ENCODE measurements at places on chromosomes 11 and 22.

DNA sequence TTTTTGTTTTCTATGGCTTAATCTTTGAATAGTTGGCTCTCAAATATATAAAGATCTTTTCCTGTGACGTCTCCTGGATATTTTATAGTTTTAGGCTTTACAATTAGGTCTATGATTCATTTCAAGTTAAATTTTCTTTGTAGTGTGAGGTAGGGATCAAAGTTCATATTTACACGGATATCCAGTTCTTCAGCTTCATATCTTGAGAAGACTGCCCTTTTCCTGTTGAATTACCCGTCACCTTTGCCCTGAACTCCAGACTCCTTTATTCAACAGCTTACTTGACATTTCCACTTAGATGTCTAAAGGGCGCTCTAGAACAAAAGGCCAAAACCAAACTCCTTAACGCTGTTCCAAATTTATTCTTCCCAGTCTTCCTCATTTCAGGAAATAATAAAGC, 51.7 kb downstream of the TTC17 start:
- DNase-seq = no peak

- peak; percentile 12 for DNase-seq
Observed at GRCh38 chr11:101444164-101444563, 139.6 kb downstream of the TRPC6 start.

- no peak for DNase-seq
Observed at GRCh38 chr11:62013537-62014476, 46.4 kb upstream of the FTH1 start.

DNA sequence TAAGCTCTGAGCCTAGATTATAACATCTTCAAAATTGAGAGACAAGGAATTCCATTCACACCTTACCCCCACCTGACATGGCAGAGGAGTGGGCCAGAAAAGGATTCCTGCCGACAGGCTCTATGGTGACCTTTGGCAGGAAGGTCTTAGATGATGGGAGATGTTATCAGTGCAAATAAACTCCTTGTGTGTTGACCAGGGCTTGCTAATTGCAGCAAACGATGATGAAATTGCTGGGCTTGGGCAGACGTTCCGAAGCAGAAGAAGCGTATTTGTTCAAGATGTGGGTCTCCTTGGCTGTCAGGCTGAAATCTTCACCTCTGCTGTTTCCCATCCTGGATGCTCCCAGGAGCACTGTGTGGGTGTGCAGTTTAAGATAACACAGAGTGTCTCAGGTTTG, 183.7 kb upstream of the CADM1 start:
- no peak for DNase-seq

DNA sequence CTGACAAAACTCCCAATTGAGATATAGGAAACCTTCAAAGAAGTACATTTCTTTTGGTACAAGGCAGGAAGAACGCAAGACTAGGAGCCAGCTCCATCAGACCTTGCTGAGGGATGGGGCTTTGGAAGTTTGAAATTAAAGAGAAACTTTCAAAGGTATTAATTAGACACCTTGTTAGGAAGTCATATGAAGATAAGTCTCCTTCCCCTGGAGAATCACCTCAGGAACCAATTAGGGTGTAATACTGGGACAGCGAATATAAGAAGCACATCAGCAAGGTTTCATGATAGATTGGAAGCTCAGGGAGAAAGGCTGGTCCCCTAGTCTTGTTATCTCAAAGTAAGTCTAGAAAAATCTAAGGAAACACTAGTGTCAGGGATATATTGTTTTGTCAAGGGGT, at the start of gene OR9Q2:
TSS of gene OR9Q2 (plus strand) at position 301 of the 400 bp plus-strand sequence. CDS start 1,421 bp downstream, outside the sequence.
- DNase-seq = no peak

GRCh38 chr11:76561245-76561644, 109.3 kb downstream of the LRRC32 start:
- no peak for DNase-seq

GRCh38 chr11:111419181-111419580, 40.1 kb upstream of the POU2AF1 start:
- DNase-seq = no peak

DNA sequence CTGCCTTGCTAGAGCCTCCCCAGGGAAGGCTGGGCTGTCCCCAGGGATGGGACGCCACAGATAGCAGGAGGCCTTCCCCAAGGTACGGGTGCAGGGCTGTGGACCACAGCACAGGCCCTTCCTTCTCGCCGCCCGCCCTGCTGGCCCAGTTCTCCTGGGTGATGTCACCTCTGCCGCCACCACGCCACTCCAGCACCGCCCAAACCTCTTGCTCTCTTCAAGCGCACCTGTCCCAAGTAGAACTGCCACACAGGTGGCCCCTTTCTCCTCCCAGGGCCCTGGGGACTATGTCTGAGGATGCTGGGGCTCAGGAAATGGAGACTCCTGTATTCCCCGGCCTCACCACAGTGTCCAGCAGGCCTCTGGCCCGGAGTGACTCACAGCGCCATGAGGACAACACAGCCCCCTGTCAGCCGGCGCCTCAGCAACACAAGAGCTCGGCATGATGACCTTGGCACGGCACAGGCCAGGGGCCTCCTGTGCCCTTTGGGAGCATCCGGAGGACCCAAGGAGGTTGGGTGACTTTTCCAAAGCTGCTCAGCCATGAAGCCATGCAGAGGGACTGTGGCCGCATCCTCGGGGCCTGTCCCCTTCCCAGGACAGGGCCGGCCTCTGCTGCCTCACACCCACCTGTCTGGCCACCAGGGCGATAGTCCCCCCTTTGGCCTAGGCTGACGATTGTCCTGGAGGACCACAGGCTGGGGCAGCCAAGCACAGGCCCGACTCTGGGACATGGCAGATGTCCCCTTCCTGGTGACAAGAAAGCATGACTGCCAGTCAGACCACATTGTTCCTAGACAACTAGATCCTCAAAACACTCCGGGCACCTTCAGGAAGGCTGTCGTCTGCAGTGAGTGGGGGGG, 1023.5 kb downstream of the BRD1 start:
- DNase-seq = no peak

- DNase-seq = peak; percentile 77
Observed at GRCh38 chr11:86688398-86689179, 16.2 kb upstream of the ME3 start.

GRCh38 chr11:64751136-64751535, 7.2 kb upstream of the RASGRP2 start:
- no peak for DNase-seq

- DNase-seq = no peak
Observed at GRCh38 chr11:18312012-18312411, 9.9 kb downstream of the HPS5 start.

DNA sequence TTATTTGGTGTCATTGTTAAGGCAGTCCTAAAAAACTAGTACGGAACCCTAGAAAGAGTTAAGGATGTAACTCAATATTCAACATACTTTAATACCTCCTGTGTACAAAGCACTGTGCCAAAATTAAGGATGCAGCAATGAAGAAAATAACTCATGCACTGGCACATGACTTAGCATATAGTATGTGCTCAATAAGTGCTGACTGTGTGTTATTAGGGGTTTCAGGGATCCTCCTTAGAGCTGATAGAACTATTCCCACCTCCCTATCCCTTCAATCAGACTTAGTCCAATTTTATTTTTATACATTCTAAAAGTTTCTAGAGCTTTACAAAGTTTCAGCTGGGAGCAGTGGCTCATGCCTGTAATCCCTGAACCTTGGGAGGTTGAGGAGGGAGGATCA, 6.1 kb upstream of the FEZ1 start:
- no peak for DNase-seq

GRCh38 chr22:44814266-44815098, 62.1 kb downstream of the ARHGAP8 start:
- DNase-seq = no peak

DNA sequence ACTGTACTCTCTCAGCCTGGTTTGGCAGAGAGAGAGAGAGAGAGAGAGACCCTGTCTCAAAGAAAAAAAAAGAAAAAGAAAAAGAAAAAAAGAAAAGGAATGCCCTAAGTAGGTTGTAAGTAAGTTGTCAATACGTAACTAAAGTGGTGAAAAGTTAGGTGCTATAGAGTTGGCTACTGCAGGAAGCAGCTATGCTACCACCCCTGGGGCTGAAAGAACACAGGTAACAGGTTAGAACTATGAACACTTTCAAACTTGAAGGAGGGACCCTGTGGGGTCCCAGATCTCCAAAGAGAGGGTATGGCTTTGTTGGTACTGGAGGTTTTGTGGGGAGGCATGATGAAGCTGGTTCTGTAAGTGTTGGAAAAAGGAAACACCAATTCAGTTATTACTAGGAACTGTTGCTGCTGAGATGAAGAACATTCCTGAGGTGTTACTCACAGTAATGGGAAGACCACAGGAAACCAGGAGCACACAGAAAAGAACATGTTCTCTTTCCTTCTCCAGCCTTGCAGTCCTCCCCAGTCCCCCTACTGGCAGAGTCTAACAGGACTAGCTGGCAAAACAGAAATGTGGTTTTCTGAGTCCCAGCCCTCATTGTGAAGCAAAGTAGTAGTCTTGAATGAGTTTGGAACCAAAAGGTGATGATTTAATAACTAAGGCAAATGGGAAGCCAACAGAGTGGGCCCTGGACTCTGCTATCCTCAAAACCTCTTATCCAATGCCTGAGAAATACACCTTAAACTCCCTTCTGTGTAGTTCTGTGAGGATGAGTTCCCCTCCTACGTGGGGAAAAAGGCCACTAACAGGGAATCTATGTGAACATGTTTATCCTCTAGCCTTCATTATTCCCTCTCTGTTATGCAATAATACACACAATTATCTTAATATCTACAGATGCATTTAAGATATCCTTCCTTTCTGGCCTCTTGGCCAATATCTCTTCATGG, 427.0 kb upstream of the DDI1 start:
- DNase-seq = no peak

DNA sequence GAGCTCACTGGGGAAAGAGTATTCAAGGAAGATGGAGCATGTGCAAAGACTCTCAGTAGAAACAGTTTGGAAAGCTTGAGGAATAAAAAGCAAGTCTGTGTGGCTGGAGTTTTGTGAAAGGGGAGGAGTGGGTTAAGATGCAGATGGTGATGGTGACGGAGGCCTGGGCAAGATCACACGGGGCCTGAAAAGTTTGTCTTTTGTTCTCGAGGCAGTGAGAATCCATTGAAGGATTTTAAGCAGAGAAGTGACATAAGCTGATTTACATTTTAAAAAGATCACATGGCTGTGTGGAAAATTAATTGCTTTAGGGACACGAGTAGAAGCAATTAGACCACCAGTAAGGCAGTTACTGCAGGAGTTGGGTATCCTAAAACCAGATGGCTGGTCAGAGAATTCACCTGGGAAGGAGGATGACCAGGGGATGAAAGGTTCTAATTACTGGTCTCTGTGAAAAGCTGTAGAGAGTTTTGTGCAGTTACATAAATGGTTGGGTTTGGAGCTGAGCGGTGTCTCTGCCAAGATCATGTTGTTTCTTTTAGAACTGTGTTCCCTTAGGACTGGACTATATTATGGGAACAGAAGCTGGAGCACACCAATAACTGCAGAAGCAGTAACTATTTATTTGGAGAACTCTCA, 7.1 kb downstream of the RRP8 start:
- no peak for DNase-seq

DNA sequence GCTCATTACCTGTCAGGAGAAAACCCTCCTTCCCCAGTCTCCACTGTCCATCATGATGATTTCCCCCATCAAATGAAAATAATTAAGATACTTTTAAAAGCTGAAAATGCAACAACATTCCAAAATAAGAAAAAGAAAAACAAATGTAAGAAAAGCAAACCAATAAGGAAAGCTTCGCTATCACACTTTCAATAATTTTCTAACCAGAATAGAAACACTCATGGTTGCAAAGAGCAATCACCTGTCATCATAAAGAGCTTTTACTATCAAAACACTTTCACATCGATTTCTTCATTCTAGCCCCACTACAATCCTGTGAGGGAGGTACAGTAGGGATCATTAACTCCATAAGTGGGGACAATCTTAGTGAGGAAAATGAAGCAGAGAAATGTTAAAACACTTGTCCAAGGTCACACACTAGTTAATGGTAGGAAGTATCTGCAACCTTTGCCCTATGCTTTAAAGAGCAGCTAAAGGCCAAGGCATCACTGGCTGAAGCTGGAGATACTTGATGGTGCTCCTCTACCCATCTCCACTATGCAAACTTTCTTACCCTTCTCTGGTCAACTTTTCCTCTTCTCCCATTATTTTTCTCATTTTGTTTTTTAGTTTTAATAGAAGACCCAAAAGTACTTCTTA, 2.6 kb downstream of the RBM4B start:
- no peak for DNase-seq

- DNase-seq = peak; percentile 55
Observed at GRCh38 chr11:73463359-73463758, 87.2 kb downstream of the RELT start.

GRCh38 chr22:50343541-50343935, 411 bp downstream of the PPP6R2 start:
- DNase-seq = no peak

GRCh38 chr11:114073828-114074381, 14.4 kb downstream of the ZBTB16 start:
- no peak for DNase-seq
